ENCODE measurements at places on chromosomes 5 and 9.

- no peak for DNase-seq
Measured at GRCh38 chr5:106127341-106127781, 1543.4 kb downstream of the EFNA5 start.

GRCh38 chr5:10534561-10535530, 29.0 kb upstream of the ANKRD33B start:
- DNase-seq, result no peak

- DNase-seq, result no peak
Measured at GRCh38 chr5:148259288-148259687, 9.3 kb upstream of the SPINK13 start.

DNA sequence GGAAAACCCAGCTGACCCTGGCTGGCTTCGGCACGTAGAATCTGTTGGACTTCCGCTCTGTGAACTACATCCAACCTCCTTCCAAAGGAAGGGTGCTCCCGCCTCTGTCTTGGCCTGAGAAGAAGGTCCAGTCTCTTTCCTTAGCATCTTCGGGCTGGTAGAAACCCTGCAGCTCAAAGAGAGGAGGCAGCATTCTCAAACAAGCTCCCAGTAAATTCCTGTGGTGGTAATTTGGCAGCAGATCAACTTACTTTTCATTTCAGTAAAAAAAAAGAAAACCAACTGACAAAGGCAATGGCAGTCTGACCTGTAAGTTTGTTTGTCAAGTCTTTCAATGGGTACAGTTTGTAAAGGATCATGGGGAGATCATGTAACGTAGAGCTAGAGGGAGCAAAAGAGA, 176.7 kb downstream of the MED10 start:
- no peak for DNase-seq

- no peak for DNase-seq
Measured at GRCh38 chr9:122053064-122053463, 40.0 kb downstream of the TTLL11 start.

- DNase-seq, result no peak
Measured at GRCh38 chr9:109766351-109766750, 13.6 kb upstream of the PALM2AKAP2 start.

DNA sequence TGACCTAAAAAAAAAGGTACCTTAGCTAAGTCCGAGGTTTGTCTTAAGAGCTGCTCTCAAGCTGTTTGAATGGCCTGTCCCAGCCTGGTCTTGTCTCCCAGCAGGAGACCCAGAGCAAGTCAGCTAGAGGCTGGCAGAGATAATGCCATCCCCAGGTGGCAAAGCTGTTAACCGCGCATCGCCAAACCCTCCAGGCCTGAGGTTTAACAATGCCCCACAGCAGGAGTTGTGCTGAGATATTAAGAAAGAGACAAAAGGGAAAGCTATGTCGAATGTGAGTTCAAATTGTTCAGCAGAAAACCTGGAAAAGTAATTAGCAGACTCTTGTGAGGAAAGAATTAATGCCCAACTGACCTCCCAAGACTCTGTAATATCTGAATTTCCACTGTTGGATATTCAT, 187.1 kb downstream of the FSTL4 start:
- DNase-seq, result no peak

DNA sequence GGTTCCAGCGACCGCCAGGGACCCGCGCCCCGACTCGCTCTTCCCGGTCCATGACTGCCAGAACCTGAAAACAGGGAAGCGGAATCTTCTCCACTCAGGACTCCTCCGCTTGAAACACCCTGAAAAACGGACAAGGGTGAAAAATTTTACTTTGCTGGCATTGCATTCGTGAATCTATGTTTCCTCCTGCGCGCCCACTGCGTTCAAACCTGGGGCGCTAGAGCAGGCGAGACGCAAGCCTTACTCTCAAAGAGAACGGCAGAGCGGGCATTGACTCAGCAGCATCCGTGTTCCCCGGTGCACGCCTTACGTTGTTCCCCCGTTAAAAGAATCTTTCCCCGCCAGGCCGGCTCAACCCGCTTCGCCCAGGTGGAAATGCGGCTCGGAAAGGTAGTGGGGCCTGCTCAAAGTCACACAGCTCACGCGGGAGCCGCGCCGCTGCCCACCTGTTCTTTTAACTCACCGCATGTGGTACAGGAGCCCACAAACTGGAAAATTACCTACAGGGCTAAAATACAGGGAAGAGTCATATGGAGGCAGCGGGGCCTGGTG, 999 bp upstream of the DRD1 start:
- DNase-seq, result no peak

GRCh38 chr5:56814963-56815657, at the start of gene MAP3K1:
TSS of gene MAP3K1 (plus strand) at chr5:56815549. CDS start at chr5:56815574, 25 bp downstream.
- DNase-seq, result peak; percentile 88

DNA sequence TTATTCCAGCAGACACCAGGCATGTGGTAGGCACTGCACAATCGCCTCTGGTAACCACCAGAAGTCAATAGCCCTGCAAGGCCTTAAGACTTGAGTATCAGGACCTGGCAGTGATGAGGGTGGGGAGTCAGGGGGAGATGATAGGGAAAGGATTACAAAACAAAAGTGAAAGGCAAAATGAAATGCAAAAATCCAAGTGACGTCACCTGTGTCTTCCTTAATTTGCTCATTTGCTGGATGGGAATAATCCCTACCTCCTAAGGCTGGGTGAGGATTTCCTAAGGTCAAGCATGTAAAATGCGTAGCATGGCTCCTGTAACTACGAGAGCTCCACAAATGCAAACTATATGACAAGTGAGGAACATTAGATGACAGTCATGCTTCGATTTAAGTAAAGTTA, 58.4 kb downstream of the FOXI1 start:
- DNase-seq, result no peak

Measured in OCI-LY7 (cell line).